Brain pericyte (primary cell): ENCODE measurements at places on chromosomes 5 and 9.

GRCh38 chr9:113746486-113746885, 129.6 kb upstream of the ZNF618 start:
- no peak for DNase-seq

- no peak for DNase-seq
Observed at GRCh38 chr5:103397739-103398581, 139.4 kb downstream of the MACIR start.

DNA sequence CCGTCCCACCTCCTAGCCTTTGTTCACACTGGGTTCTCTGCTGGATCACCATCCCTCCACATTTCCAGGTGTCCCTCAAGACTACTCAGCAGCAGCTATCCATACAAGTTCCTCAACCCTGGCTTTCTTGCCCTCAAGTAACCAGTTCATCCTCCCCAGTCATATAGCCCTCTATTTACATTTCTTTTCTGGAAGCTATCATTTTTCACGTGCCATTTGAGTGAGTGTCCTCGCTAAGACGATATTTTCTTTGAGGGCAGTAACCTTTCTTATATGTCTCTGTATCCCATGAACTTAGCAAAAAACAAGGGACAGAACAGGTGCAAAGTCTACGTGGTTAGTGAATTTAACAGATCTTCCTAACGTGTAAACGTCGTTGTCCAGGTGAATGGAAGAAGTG, 29.6 kb upstream of the KCNMB1 start:
- no peak for DNase-seq

DNA sequence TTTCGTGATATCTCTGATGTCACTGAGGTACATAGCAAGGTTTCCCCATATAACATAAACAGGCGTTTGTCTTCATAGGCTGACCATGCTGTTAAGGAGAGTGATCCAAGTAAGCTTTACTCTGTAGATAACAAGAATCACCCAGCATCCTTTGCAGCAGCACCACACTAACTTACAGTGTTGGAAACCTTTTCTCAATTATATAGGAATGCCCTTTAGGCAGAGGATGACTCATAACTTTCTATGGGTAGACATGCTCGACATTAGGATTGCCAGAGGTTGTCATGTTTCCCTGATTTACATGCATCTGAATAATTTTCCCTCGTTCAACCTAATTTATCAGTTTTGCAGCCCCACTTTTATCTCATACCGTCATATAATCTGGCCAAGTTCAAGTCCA, 870.0 kb upstream of the CDH9 start:
- DNase-seq: no peak
